Bone marrow (tissue), 2 donors: ENCODE measurements at places on chromosomes 13 and 19.

- no peak for DNase-seq
Observed at GRCh38 chr19:15371119-15371518, 8.5 kb downstream of the AKAP8 start.

GRCh38 chr19:8731428-8732169, 10.2 kb downstream of the OR2Z1 start:
- no peak for DNase-seq

- no peak for DNase-seq
Observed at GRCh38 chr13:73991384-73991783, 142.8 kb downstream of the KLF12 start.

DNA sequence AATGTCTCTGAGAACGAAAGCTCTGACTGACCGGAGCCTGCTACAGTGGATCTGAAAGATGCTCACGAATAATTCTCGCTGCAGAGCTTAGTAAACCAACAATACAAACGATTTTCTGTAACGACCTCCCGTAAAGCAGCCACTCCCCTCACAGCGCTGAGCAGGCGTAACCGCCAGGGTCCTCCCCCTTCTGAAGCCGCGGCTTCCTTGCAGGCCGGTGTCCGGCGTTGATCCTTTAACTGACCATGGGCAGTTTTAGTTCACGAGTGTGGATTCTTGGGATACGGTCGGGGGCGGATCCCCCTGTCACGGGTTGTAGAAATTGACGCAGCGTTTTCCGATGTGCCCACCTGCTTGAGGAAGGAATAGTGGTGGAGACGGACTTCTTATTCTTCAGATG, 75.9 kb downstream of the ATP11A start:
- DNase-seq: no peak

DNA sequence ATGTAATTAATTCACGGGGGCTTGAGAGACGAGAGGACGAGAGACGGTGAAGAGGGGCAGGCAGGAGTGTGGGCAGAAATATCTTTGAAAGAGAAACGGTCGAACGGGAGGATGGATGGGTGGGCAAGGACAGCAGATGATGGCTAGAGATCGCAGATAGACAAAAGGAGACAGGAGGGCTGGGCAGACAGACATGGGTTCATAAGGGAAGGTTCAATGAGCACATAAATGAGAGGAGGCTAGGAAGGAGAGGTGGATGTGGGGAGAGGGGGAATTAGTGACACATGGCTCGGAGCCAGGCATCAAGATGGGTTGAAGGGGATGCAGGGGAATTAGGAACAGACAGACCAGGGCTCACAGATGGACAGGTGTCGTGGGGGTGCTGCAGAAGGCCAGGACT, 1.1 kb downstream of the SYT3 start:
- no peak for DNase-seq

GRCh38 chr19:9865732-9866501, 30.8 kb downstream of the PIN1 start:
- no peak for DNase-seq

GRCh38 chr13:30193279-30194234, 113.8 kb downstream of the KATNAL1 start:
- DNase-seq: no peak

DNA sequence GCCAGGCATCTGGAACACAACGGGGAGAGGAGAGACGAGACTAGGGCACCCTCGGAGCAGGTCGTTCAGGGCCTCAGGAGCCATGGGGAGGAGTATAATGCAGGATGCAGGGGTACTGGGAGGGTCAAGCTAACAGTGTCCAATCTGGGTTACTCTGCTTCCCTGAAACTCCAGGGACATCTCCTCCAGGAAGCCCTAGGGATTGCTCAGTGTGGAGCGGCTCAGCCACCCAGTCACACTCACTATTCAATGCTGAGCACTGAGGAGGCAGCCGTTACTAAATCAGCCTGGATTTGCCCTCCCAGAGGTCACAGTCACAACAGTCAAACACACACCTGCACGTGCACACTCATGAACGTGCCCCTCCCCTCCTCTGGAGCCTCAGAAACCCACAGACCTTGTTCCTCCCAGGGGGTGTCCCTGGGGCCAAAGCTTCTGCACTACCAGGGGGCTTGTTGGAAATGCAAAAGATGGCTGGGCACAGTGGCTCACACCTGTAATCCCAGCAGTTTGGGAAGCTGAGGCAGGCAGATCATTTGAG, 6.9 kb upstream of the FOSB start:
- DNase-seq: no peak

DNA sequence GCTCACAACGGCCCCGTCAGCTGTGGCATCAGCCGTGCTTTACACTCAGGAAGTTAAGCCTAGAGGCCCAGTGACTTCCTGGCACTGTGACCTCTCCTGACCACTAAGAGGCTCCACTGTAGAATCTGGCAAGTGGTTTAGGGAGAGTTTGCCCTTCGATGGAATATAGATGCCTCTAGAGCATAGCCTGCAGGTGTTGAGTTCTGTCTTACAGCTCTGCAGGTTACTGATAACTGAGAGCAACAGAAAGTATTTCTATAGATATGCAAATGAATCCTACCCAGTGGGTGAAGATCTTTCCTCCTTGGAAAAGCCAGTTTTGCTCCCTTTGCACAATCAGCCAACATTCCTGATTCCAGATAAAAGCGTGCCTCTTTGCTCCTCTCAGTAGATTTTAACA, 35.8 kb downstream of the ATP12A start:
- no peak for DNase-seq

DNA sequence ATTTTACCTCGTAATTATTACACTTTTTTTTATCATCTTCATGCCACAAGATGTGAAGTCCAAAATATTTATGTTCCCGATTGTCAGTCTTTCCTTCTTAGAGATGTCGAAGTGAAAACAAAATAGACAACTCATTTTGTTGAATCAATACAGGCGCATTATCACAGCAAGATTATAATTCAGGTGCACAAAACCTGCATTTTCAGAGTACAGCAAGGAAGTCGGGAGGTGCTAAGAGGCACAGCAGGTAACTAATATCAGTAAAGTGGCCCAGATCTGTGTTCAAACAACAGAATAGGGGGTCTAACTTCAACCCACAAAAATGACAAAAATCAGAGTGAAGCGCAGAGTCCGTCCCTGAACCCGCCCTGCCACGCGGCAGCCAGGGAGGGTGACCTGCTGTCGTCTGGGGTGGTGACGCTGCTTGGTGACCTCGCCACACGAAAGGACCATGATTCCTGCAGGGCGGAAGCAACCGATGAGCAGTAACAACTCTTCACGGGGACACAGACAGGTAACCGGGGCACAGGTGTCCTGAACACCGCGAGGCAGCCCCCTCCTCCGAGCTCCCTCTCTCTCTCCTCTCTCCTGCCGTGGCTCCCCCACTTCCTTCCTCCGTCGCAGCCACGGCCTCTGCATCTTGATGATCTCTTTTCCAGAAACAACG, 50.9 kb upstream of the SPACA7 start:
- no peak for DNase-seq

DNA sequence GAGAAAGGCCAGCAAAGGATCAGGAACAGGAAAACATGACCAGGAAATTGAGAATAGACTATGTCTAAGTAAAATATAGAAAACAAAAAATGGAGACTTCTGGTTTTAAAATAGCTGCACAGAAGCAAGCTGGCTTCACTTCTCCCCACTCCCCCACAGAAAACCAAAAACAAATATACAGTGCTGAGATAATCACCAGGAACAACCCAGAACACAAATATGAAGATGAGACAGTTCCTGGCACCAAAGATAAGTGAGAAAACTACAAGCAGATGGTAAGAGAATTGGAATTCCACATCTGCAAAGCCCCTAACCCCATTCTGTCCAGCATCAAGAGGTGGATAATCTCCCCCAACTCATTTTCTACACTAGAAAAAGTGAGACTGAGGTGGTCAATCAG, 397.7 kb downstream of the SUCLA2 start:
- DNase-seq: no peak

- no peak for DNase-seq
Observed at GRCh38 chr19:16688084-16688483, 27.1 kb downstream of the TMEM38A start.

GRCh38 chr13:20274466-20274865, 42.3 kb upstream of the GJB6 start:
- no peak for DNase-seq

DNA sequence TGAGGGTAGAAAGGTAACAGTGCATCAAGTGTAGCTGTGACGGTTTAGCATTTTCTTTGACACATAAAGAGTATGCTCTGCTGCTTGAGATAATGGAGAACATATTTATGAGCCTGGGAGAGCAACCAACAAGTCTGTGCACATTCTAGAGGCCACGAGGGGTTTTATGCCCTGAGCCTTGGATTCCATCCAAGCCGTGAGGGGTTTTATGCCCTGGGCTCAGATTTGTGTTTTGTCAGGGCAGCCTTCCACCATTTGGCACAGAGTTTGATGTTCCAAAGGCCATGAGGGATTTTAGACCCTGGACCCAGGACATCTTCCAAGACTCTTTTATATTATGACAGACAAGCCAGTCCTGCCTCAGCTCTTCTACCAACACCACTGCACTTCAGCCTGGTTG, 106.4 kb downstream of the ZNF486 start:
- no peak for DNase-seq

DNA sequence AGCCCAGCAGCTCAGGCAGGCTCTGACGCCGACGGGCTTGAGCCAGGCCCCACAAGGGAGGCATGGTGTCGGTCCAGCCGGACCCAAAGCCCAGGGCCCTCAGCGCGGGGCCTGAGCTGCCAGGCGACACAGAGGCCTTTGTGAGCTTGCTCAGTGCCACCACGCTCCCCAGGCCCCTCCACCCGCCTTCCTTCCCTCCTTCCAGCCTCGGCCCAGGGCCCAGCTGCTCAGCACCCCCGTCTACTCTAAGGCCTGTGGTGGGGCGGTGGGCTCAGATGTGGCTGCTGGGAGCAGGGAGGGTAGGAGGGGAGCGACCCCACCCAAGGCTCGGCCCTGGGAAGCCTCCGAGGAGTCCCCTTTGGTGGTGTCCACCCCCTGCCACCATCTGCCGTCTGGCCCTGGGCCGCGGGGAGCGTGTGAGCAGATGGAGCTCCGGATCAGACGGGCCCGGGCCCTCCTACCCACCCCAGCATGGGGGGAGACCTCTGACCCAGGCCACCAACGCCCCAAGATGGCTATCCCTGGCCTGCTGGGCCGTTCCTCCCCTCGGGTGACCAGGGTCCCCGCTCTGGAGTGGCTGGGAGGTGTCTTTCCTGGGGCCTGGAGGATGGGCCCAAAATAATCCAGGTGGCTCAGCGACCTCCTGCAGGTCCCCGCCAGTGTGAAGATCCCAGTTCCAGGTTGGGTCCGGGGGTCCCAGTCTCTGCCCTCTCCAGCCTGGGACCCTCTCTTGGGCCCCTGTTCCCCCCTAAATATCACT, 7.8 kb downstream of the ZBTB7A start:
- DNase-seq: no peak

GRCh38 chr13:19634256-19634740, 839 bp downstream of the MPHOSPH8 start:
- DNase-seq: no peak

GRCh38 chr13:50014386-50014785, 858 bp upstream of the KCNRG start:
- no peak for DNase-seq

DNA sequence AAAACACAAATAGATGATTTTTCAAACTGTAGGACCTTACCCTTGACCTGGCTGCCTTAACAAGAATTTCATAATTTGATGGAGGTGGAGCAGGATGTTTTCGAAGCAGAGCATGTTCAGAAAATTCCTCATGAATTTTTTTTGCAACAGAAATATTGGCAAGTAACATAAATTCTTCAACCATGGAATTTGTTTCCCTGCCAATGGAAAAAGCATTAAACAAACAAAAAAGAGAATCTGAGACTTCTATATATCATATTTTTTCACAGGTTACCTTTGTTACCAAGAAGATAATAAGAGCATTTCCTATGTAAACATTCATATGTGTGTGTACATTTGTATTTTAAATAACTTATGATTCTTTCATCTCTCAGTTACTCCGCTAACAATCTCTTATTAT, 18.3 kb downstream of the DIS3 start:
- no peak for DNase-seq

DNA sequence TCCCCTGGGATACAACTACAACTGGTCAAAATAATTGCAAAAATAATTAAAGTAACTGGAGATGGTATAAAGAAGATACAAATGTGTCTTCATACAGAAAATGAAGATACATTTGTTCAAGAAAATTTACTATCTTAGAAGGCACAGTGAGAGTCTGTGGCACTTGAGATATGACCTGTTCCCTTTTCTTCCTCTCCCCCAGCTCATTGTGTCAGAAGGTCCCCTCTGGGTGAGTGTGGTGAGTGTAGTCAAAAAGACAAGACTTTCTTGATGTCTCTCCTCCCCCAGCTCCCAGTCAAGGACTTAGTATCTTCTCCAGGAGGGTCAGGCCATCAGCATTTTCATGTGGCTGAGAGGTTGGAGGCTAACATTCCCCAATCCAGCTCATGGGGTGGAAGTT, 51.7 kb downstream of the EDNRB start:
- no peak for DNase-seq

- DNase-seq: no peak
Observed at GRCh38 chr13:38850868-38851626, 139.6 kb downstream of the STOML3 start.

DNA sequence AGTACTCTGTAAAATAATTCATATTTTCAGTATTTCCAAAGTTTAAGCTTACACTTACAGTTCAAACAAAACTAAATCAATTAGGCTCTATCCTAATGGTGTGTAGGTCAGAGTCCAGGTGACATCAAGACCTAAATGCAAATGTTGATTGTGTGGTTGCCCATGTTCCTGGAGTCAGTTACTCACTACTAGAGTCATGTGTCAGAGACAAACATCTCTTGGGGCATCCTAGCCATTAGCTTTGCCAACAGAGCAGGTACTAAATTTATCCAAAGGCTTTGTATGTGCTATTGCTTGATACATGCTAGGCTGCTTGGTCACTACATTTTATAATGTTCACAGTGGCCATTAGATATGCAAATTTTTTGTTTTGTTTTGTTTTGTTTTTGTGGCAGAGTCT, 11.7 kb downstream of the SPRY2 start:
- no peak for DNase-seq

- no peak for DNase-seq
Observed at GRCh38 chr13:71922194-71922593, 55.2 kb upstream of the DACH1 start.

- no peak for DNase-seq
Observed at GRCh38 chr19:33946535-33947264, 150.0 kb downstream of the KCTD15 start.

DNA sequence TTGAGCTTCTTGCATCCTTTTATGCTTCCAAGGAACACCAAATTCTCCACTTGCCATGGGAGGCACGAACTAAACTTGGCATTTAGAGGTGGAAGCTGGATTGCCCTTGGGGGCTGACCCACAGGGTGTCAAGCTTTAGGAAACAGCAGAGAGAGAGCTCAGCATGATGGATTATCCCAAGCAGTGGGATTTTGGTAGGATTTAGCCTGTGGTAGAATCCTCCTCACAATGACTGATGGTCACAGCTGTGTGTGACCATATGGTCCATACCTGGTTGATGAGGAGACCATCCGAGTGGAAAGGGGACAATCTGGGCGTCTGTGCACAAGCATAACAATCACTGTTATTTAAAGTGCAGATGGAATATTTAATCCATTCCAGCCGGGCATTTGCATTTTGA, 40.1 kb upstream of the PSG9 start:
- no peak for DNase-seq
